ENCODE measurements at places on chromosomes 3 and 15. TPM values are rescaled to one million over a fixed set of nuclear protein-coding genes. Genes with fewer than 3 reads are reported as not detected.

- DNase-seq, result no peak
Measured at GRCh38 chr3:171932153-171932611, 89.0 kb downstream of the TMEM212 start.

The DISP2 gene
- 0.02 TPM for total RNA-seq

The SLC35G2 gene
- total RNA-seq, result 2.1 TPM

DNA sequence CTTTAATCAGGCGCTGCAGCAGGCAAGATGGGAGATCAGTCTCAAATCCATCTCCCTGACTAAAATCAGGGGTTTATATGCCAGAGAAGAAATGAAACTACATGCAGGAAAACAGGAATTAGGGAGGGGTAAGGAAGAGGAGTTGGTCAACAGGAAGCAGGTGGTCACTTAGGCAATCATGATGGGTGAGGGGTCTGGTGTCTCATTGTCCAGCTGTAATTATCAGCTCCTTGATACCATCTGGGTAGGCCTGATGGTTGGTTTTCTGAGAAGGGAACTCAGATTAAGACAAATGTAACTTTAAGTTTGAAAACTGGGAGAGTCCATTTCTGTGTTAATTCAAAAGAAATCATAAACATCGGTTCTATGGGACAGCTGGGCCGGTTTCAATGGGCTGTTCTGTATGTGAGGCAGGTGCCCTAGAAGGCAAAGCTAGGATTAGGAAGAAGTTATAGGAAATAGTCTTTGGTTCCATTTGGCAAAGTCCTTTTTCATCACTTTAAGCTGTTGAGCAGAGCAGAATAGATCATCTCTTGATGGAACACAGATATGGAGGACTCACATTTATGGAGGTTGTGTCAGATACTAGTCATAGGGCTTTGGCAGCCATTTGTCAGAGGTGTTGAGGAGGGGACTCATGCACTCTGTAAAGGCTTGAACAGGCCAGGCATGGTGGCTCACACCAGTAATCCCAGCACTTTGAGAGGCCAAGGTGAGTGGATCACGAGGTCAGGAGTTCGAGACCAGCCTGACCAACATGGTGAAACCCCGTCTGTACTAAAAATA is 149.4 kb downstream of the VGLL4 start:
- no peak for DNase-seq

GRCh38 chr3:71101626-71102025 is 481.9 kb downstream of the FOXP1 start:
- no peak for DNase-seq

DNA sequence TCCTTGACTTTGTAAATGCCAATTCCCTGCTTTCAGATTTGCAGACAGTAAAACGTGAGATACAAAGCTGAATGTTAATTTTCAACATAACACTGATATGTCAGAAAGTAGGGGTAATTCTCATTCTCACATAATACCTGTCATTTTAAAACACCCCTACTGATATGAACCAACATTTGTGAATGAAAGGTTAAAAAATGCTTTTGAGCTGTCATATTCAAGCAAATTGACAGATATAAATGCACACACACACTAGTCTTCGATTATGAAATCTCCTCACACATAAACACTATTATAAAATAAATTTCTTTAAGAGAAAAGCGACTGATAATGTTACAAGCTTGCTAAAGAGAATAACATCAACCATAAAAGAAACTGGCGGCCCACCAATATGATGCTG is 128.8 kb downstream of the PEAK1 start:
- no peak for DNase-seq

The CHST2 gene
- total RNA-seq, result 4.5 TPM

DNA sequence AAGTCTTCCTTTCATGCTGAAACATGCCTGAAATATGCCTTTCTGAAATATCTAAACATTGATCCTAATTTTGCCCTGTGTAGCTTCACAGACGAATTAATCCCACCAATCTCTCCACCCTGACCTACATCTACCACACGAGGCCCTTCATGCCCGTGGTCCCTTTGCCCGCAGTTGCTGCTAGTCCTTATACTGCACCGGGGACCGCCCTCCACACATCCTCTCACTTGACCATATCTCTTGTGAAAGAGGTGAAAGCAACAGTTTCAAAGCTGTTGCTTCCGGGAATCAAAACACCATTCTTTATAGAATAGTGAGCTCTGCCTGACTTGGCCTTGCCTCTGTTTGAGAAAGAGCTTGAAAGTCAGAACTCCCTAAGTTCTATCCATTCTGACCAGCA is 499.5 kb downstream of the NTRK3 start:
- DNase-seq, result no peak

- no peak for DNase-seq
Measured at GRCh38 chr15:80157215-80157614, 4.4 kb downstream of the FAH start.

DNA sequence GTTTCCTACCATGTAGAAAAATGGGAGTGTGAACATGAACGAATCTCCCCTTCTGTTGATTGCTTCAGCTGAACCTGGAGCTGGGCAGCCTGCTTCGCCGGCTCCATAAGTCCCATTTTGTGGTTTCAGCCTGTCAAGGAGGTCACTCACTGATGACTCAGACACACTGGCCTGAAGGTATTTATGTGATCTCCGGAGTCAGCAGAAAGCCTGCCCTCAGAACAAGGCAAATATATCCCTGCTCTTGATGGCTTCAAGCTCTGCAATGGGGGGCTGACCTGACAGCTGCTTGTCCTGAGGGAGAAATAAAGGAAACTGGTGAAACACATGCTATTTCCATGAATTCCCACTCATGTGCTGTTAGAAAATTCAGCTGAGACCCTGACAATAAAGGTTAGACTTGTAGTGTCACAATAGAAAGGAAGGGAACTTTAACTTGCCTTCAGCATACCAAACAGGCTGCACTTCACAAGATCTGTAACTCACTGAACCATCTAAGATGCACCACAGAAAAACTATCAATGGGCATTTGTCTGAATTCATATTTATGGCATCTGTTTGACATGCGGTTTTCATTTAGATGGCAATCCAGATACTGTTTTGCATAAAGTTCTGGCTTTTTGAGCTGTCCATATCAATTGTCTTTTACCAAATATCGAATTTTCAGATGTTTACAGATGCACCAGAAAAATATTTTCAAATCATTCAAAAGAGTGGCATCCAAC is 282.0 kb upstream of the VEPH1 start:
- no peak for DNase-seq

- no peak for DNase-seq
Measured at GRCh38 chr3:66304293-66304692, 83.5 kb downstream of the SLC25A26 start.

- no peak for DNase-seq
Measured at GRCh38 chr3:127585163-127585812, 5.2 kb downstream of the TPRA1 start.

The KY gene
- not detected for total RNA-seq

The ADAMTS9 gene
- total RNA-seq, result not detected

The METTL6 gene
- total RNA-seq, result 17.3 TPM

The SH3BP5 gene
- 33.6 TPM for total RNA-seq

DNA sequence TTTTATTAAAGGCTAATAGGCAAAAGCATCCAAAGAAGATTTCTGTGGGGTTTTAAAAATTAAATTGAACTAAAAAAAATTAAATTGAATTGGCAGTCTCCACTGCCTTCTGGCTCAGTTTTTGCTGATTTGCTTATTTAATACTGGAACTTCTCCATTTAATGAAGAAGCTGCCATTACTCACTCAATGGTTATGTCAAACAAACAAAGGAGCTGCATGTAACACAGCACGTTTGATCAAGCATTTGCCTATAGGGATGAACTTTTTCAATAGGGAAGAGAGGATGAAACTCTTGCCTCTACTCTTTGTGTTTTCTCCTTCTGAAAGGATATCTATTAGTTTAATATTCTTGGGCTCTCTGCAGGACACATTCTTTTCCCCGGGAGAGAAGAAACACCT is 4.8 kb upstream of the HCLS1 start:
- no peak for DNase-seq

The ADCY5 gene
- not detected for total RNA-seq

DNA sequence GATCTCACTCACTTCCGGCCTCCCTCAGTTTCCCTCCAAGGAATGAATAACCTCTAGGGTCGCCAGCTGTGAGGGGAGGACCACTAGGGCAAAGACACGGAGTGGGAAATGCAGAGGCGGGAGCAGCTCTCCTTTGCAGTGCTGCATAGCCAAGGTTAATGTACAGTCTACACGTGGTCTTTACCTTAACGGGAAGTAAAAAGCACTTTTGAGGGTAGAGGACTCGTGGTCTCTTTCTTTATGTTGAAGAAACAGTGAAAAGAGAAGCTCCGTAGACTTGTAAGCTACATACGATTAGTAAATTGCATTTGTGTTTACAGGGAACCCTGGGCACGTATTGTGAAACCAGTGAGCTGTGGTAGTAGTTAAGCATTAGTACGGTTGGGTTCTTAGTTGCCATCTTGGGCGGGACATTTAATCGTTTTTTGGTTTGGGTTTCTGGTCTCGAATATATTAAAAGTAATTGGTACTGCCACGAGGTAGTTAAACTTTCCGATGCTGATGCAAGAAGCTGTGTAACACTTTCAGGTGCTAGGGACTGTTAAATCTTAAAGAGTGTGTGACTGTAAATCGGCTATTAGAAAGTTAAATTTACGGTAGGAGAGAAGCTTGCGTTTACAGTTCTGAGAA is 828 bp downstream of the U2SURP start:
- peak; percentile 21 for DNase-seq

The ZNF774 gene
- total RNA-seq, result 0.68 TPM

The ROBO2 gene
- total RNA-seq, result not detected

The TGM4 gene
- not detected for total RNA-seq

DNA sequence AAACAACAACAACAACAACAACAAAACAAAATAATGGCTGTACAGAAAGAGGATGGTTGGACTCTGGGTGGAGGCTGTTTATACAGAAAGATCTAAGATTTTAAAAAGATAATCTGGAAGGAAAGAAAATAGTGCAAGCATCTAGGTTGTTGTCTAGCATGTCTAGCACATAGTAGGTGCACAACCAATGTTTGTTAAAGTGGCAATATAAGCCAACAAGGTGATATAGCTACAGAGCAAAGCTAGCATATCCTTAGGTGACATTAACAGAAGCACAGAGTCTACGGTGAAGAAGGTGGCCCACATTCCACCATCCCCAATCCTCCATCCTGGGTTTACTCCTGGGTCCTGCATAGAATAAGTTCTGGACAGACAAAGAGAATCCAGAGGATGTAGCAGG is 4.7 kb downstream of the TMEM40 start:
- DNase-seq, result no peak

GRCh38 chr15:85496151-85496550 is 115.7 kb downstream of the AKAP13 start:
- DNase-seq, result no peak

DNA sequence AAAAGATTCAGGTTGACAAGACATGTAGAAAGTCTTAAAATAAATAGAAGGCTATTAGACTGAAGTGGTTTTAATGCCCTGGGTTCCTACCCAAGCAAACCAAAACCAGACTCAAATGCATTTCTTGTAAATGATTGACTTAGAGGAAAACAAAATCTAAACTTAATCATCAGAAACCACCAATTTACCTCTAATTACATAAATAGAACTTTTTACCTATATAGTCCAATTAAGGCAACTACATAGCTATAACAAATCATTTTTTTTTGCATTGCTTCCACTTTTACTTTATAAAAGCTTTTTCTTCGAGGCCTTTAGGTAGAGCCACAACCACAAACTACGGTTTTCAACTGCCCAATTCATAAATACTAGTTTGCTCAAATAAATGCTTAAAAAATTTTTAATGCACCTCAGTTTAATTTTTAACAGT is 231.3 kb upstream of the ARHGEF26 start:
- no peak for DNase-seq

DNA sequence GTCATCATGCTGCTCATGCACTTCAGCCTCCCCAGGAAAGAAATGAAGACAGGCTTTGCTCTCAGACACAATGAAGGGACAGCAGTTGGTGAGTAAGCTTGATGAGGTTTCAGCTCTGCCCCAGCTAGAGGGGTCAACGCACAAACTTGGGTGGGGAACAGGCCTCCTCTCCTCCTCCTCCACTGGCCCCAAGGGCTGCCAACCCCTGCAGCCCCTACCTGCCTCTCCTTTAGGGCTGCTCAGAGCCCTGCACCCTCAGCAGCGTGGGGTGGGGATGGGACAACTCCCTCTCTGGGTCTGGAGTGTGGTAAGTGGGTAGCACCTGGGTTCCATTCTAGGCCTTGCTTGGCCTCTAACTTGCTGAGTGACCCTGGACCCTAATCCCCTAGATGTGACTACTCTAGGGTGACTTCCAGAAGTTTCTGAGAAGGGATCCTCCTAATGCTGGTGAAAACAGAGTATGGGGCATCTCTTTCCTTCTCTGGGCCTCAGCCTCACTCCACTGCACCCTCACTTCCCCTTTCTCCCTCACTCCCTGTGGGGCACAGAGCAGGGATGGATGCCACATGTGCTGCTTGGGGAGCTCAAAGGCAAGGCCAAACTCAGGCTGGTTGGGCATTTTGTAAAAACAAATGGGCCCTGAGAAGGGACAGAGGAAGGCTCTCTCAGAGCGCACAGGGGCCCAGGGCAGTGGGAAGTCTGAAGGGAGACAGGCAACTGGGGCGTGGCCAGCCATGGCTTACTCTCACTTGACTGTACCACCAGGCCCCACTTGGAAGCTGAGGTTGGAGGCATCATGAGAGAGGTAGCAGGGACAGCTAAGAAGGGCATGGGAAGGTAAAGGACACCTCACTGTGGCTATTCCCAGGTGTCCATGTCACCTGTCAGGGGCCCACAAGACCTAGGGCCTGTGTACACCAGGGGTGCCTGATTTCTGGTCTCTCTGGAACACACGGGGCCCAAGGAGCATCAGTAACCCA is 64.0 kb downstream of the SYNM start:
- DNase-seq, result no peak

- DNase-seq, result peak; percentile 99
Measured at GRCh38 chr3:52278510-52279069, at the start of gene WDR82. Gene WDR82, minus strand, starts transcription at chr3:52278649. Its CDS starts 288 bp downstream, at chr3:52278361.

The TRIM42 gene
- total RNA-seq, result not detected

GRCh38 chr15:73993211-73993994 is 1.1 kb upstream of the PML start:
- no peak for DNase-seq

- no peak for DNase-seq
Measured at GRCh38 chr3:101964861-101965260, 115.5 kb downstream of the NFKBIZ start.

DNA sequence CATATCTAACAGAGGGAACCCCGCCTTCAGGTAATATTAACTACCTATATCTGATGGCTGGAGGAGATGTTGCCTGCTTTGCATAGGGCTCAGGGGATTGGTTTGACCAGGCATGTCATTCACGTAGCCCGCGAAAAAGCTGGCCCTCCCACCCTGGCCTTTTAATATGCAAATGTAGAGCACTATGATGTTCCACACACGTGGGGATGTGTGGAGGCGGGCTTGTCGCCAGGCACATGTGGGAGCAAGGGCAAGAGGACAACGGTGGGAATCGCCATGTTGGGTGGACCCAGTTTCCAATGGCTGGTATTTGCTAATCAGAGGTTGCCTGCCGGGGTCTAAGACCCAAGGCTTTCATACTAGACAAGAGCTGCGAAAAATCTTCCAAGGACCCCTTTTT is 469.8 kb downstream of the ZPLD1 start:
- no peak for DNase-seq

DNA sequence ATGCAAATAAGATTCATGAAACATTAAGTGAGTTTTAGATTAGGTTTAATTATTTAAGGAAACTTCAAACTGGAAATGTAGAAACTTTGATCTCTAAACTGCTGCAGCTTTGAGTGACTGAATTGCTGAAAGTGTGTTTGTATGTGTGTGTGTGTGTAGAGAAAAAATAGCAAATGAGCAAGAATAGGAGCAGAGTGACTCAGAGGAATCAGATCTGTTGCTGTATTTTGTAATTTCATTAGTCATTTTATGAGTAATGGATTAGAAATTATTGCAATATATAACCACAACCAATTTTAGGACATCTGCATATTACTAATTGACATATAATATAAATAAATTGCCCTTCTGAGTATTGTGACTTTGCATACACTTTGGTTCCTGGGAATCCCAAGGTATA is 52.8 kb upstream of the SLC9A9 start:
- no peak for DNase-seq

Measured in activated CD4-positive, alpha-beta memory T cell treated with anti-CD3 and anti-CD28 coated beads for 36 hours (primary cell).